ENCODE measurements at places on chromosomes 1 and 21. TPM values are rescaled to one million over a fixed set of nuclear protein-coding genes. Genes with fewer than 3 reads are reported as not detected.
A peak's percentile ranks its signal among the peaks of the same experiment; 100 is the strongest.

- DNase-seq: no peak
Observed at GRCh38 chr1:24275104-24275410, 44.1 kb upstream of the GRHL3 start.

DNA sequence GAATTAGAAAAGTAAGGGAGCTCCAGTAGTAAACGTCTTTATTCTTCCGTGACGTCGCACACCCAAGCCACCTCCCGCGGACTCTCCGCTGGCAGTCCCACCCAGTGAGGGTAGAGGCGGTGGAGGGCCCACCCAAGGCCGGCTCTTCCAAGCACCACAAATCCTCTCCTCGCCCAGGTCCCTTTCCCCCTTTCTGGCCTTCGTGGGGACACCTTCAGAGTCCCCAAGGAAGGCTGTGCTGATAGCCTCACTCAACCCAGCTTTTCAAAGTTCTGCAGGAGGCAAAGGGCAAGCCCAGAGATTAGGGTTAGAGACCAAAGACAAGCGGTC lies 349 bp upstream of the GPN2 start:
- no peak for DNase-seq

DNA sequence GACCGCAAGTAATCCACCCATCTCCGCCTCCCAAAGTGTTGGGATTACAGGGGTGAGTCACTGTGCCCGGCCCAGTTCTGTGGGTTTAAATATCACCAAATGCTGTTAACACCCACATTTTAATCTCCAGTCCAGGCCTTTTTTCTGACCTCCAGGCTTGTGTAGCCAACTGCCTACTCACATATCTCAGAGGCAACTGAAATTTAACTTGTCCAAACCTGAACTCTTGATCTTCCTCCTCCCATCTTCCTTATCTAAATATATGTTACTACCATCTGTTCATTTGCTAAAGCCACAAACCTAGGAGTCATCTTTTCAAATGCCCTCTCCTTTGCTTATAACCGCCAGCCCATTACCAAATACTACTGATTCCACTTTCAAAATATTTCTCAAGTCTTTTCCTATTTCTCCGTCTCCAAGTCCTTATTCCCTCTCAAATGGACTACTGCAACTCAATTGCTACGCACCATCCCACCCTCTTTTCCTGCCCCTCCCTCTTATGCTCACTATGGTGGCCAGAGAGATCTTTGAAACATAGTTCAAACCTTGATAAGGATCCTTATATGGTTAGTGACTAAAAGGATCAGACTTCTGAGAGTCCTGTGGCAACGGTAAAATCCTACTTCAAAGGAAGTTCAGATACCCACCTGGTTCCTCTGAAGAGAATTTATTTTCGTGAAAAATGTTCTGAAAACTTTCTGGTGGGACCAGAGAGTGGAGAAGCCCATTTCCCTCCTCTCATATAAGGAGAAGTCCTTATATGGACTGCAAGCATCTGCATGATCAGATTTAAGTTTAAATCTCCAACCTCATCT lies 78.5 kb upstream of the CDC42BPA start:
- no peak for DNase-seq

Gene CFAP141
- not detected for total RNA-seq

DNA sequence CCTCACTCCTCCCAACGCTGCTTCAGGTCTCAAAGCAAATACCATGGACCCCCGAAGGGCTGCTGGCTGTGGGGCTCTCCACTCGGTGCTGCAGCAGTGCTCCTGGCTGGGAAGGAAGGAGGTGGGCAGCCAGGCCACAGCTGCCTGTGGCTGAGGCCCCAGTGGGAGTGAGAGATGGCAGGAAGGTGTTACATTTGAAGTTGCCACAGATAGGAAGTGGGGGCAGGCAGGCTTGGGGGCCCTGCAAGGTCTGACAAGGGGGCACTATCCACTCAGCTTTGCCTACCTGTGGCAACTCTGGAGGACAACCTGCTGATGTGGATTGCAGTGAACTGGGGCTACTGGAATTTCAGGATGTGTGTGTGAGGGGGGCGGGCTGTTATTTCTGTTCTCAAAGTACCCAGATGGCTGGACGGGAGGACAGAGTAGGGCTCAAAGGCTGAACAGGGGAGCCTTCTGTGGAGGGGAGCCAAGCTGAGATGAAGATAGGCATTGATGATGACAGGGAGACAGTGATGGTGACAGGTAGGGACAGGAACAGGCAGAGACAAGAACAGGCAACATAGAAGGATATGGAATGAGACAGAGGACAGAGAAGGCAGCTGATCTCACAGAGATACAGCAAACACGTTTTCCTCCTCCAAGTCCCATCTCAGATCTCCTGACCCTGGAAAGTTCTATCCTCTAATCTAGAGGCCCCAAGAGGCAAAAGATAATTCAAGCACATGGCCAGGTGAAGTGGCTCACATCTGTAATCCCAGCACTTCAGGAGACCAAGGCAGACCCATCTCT lies 1.8 kb downstream of the ZNF683 start:
- no peak for DNase-seq

DNA sequence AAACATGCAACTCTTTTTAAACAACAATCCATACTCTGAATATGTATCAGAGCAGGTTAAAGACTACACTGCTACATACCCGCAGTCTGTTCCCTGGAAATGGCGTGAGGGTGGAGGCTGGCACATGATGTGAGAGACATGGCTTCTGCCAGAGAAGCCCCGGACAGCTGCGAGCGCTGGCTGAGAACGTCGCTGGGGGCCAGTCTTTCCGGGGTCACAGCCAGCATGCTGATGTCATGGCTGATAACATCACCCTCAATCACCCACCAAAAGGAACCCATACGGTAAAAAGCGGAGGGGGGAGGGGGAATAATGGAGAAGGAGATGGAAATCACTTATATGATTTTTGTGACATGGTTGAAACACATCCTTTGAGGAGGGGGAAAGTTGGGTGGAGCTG lies 29.1 kb downstream of the C1orf198 start:
- DNase-seq: no peak

Gene G0S2
- 220 TPM for total RNA-seq

DNA sequence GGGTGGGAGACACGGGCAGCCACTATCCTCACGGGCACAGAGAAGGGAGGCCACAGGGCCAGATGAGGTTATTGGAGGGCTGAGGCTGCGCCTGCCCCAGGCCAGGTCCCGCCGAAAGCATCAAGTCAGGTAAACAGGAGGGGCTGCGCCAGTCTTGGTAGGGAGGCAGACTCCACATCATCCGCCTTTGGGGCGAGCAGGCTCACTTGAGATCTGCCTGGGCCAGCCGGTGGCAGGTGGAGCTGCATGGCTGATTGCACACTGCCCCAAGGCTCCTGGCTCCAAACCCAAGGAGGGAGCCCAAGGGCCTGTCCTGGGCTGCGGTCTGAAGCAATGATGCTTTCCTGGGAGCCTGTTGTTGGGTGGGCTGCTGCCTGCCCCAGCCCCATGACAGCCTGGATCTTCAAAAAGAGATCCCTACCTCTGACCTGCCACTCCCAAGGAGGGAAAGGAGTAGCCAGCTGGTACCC lies 4.6 kb downstream of the SMIM1 start:
- DNase-seq: no peak

Gene PRRX1
- total RNA-seq: 38.6 TPM

DNA sequence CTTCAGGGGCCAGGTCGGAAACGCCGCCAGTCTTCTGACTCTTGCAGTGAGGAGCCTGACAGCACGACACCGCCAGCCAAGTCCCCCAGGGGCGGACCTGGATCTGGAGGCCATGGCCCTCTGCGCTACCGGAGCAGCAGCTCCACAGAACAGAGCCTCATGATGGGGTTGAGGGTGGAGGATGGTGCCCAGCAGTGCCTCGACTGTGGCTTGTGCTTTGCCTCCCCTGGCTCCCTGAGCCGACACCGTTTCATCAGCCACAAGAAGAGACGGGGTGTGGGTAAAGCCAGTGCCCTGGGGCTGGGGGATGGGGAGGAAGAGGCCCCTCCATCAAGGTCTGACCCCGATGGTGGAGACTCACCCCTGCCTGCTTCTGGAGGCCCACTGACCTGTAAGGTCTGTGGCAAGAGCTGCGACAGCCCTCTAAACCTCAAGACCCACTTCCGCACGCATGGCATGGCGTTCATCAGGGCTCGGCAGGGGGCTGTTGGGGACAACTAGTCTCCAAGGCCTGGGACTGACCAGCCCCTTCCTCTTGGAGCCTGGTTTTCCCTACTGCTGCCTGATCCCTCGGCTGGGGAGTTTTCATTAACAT lies 8.7 kb downstream of the ZNF687 start:
- DNase-seq: no peak

DNA sequence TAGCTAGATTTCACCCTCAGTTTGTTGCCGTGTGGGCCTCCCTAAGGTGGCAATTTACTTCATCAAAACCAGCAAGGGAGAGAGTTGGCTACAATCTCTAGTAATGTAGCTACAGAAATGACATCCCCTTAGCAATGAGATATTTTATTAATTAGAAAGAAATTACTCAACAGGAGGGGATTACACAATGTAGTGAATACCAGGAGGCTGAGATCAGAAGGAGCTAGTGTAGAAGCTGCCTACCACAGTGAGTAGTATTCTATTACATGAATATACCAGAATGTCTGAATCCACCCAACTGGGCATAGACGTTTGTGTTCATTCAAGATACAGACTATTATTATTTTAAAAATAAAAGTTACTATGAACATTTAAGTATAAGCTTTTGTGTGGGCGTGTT lies 868.2 kb upstream of the CXADR start:
- DNase-seq: no peak

Gene ZNF669
- total RNA-seq: 5.1 TPM

Gene GSTM5
- 3.0 TPM for total RNA-seq

DNA sequence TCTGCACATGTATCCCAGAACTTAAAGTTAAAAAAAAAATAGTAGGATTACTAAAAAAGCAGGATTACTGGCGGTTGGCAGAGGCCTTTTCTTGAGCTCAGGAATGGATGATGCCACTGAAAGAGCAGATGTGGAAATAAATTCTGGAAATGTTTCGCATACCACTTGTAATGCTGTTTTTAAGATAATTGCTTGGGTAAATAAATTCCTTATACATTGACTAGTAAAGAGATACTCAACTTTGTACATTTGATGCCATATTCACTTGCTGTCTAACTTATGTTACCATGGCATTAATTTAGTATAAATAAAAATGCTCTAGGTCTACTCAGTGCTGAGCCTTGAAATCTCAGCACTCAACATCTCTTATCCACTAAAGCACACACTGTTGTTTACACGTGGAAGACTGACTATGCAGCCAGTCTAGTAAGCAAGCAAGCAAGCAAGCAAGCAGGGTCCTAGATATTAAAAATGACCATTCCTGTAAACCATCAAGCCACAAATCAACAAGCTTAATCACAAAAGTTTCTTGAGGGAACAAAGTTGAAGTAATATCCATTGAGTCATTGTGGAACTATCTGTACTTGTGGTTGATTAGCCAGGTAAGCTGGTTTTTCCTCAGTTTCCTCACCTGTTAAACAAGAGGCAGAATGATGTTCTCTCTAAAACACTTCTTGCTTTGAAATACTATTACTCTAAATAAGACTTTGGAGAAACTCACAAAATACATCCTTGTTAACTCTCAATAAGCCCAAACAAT lies 1.7 kb upstream of the RASAL2 start:
- no peak for DNase-seq

GRCh38 chr1:223748405-223748772 lies 36.0 kb downstream of the CAPN2 start:
- DNase-seq: no peak

DNA sequence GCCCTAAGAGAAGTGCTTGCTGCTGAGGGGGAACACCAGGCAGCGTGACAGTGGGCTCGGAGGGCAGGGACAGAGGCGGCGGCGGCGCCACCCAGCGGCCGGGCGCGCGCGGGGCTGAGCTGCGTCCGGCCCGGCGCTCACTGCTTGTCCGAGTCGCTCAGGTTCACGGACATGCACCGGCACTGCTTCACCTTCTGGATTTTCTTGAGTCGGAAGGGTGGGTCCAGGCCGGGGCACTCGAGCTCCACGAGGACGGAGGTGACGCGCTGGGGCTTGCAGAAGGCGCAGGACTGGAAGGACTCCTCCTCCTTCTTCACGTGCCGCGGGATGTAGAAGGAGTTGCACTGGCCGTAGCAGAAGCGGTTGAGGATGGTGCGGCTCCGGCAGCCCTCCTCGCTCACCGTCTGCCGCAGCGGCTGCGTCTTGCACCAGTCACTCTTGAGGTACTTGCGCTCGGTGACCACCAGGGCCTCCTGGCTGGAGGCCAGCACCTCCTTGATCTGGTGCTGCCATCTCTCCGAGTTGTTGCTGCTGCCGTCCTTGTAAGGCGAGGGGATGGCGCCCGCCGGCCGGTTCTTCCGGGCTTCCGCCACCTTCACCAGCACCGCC lies 119.0 kb downstream of the GREM2 start:
- no peak for DNase-seq

DNA sequence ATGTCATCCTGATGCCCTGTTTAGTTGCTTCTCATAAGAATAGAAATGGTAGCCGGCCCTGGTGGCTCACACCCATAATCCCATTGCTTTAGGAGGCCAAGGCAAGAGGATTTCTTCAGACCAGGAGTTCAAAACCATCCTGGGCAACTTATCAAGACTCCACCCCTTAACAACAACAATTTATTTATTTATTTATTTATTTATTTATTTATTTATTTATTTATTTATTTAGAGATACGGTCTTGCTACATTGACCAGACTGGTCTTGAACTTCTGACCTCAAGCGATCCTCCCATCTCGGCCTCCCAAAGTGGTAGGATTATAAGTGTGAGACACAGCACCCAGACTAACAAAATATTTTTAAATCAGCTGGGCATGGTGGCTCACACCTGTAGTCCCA lies 4.0 kb downstream of the MT1HL1 start:
- no peak for DNase-seq

GRCh38 chr1:9849691-9850441 lies 26.1 kb upstream of the CLSTN1 start:
- no peak for DNase-seq

Gene TPTE
- not detected for total RNA-seq

Gene TBCE
- total RNA-seq: 13.6 TPM

DNA sequence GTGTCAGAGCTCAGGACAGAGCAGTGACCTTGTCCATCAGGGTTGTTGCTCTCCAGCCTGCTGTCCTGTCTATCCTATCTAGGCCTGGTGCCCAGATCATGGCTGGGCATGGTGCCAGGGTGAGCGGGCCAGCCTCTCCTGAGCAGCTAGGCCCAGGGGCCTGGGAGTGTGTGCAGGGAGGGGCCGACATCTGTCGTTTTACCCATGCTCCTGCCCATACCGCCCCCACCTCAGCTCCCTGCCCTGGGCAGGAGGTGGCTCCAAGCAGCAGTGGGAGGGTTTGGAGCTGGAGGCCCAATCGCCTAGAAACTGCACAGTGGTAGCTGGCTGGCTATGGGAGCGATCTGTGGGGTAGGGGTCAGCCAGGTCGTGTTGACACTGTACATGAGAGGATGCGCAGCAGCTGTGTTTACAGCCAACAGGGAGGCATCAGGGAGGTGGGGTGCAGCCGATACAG lies 6.5 kb downstream of the INSRR start:
- peak; percentile 63 for DNase-seq

GRCh38 chr1:23578997-23579363 lies 19.7 kb upstream of the ID3 start:
- no peak for DNase-seq
